ENCODE measurements at places on chromosomes 13 and 19.

DNA sequence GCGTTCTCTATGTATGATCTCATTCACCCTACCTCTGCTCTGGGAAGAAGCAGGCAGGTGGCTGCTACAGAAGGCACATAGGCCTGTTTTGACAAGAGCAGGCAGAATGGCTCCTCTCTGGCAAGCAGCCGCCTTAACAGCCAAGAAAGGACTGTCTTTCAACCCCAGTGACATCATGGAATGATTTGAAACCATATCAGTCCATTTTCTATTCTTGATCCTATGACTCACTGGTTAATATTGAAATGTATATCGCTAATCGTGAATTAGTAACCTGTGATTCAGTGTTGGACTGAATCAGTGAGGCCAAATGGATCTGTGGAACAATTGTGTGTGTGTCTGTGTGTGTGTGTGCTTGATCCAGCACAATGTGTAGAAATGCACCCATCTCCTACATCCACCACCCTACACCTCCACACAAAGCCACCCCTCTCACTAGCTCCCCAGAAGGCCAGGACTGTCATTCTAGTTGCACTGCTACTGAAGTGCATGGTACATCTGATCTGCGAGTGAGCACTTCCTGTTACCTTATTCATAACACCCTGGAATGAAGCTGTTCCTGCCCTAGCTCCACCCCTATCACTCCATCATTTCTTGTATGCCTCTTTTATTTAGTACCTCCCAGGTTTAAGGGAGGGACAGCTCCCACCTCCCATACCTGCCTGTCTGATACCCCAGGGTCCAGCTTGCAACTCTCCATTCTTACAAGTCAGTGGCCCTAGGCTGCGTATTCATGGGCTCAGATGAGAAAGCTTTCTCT, 460.0 kb downstream of the FOXO1 start:
- no peak overlapping the region for H3K4me3 ChIP-seq
- peak; percentile 82 for DNase-seq
- peak overlapping the region; percentile 92 for H3K27ac ChIP-seq
- no peaks in the 10 kb centered on the region for H3K36me3 ChIP-seq
- no peaks in the 10 kb centered on the region for H3K27me3 ChIP-seq

GRCh38 chr13:114212158-114212495, 22.6 kb upstream of the CDC16 start:
- no peak overlapping the region for H3K4me3 ChIP-seq
- H3K36me3 ChIP-seq: no peaks in the 10 kb centered on the region
- no peak for DNase-seq

DNA sequence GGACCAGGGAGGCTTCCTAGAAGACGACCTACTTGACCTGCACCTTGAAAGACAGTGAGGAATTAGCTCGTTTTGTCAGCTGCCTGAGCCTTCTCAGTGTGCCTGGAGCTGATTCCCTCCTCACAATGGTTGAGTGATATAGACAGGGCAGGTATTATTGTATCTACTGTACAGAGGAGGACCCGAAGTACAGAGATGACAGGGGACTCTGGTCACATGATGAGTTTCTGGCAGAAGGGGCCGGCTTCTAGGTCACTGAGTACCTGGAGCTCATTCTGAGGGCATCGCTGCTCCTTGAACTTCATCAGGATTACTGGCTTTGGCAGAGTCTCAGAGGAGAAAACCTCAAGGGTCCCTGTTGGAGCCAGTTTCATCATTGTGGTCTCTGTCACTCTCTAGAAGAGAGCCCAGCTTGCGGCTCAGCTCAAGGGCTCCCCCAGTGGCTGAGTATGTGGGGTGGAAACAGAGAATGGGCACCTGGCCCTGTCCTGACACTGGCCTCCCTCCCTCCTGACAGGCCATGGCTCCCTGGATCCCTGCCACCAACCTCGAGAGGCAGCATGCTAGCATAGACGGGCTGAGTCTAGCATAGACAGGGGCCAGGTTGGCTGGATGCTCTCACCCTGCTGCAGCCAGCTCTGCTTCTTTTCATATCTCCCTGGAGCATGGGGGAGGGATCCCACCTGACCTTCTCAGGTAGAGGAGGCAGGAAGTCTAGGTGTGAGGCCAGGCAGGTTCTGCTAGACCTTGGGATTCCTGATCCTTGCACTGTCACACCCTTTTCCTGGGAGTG, 38.7 kb downstream of the NFIX start:
- peaks cover 100% of the 10 kb centered on the region for H3K4me1 ChIP-seq
- peak overlapping the region; percentile 83 for H3K27ac ChIP-seq
- DNase-seq: no peak

- no peak for DNase-seq
- H3K27me3 ChIP-seq: peaks cover 7% of the 10 kb centered on the region
- H3K4me3 ChIP-seq: no peak overlapping the region
- no peak overlapping the region for H3K27ac ChIP-seq
- H3K4me1 ChIP-seq: no peaks in the 10 kb centered on the region
- H3K36me3 ChIP-seq: no peaks in the 10 kb centered on the region
Measured at GRCh38 chr13:26813980-26814348, 53.4 kb upstream of the GPR12 start.

- H3K4me3 ChIP-seq: no peak overlapping the region
- no peaks in the 10 kb centered on the region for H3K27me3 ChIP-seq
- H3K36me3 ChIP-seq: peaks cover 15% of the 10 kb centered on the region
Measured at GRCh38 chr19:39363901-39364457, 21.8 kb downstream of the SAMD4B start.

DNA sequence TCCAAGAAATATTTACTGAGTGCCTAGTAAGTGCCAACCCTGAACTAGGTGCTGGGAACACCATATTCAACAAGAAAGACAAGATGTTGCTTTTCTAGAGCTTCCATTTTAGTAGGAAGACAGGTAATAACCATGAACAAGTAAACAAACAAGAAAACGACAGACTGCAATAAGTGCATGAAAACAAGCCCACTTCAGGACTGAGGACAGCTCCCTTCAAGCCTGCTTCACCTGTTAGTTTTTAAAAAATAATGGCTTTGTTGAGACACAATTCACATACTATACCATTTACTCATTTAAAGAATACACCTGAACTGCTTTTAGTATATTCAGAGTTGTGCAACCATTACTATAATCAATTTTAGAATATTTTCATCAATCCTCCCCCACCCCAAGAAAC, 30.4 kb downstream of the CYP4F22 start:
- H3K4me3 ChIP-seq: no peak overlapping the region
- H3K36me3 ChIP-seq: no peaks in the 10 kb centered on the region
- H3K4me1 ChIP-seq: no peaks in the 10 kb centered on the region
- DNase-seq: no peak

GRCh38 chr19:20453425-20453935, 112.1 kb downstream of the ZNF737 start:
- no peaks in the 10 kb centered on the region for H3K36me3 ChIP-seq
- H3K4me1 ChIP-seq: no peaks in the 10 kb centered on the region
- no peak overlapping the region for H3K4me3 ChIP-seq
- H3K27me3 ChIP-seq: no peaks in the 10 kb centered on the region
- no peak overlapping the region for H3K27ac ChIP-seq

DNA sequence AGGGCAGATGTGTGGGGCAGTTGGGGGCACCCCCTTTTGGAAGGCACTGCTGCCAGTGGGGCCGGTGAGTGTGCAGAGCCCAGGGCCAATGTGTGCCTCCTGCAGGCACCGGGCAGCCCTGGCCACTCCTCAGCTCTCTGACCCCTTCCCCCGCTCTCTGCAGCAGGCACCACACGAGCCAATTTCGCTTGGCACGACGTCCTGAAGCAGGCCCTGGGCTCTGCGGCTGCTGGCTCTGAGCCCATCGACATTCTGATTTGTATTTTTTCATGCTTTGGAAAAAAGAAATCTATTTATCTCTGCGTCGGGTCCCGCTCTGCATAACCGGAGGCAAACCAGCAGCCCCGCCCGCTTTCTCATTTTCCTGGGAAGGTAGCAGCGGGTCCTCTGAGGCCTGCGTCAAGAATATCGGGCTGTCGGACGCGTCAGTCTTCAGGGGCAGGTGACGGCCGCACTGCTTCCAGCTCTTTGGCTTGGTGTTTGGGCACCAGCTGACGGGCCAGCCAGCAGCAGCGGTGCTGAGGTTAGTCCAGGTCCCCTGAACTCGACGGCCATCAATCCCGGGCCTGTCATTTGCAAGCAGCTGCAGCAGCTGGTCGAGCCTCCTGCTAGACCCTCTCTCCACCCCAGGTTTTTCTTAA, 134.3 kb downstream of the KDM4B start:
- peaks cover 5% of the 10 kb centered on the region for H3K4me1 ChIP-seq
- no peak overlapping the region for H3K4me3 ChIP-seq
- H3K27me3 ChIP-seq: no peaks in the 10 kb centered on the region
- H3K36me3 ChIP-seq: no peaks in the 10 kb centered on the region

DNA sequence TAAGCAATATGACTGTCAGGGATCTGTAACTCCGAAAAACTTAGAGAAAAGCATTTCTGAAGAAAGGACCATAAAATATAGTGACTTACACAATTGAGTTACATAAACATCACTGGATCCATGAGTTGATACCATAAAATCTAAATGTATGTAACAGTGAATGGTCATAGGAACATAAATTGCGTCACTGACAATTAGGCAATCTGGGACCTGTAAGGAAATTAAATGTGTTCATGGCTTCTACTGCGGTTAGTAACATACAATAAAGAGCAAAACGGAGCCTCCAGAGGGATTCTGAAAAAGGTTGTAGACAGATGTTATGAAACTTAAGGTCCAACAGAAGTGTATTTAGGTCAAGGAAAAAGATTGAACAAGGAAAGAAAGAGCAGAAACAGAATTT, 27.1 kb downstream of the POU4F1 start:
- DNase-seq: no peak
- no peaks in the 10 kb centered on the region for H3K27me3 ChIP-seq
- no peaks in the 10 kb centered on the region for H3K4me1 ChIP-seq
- H3K4me3 ChIP-seq: no peak overlapping the region

DNA sequence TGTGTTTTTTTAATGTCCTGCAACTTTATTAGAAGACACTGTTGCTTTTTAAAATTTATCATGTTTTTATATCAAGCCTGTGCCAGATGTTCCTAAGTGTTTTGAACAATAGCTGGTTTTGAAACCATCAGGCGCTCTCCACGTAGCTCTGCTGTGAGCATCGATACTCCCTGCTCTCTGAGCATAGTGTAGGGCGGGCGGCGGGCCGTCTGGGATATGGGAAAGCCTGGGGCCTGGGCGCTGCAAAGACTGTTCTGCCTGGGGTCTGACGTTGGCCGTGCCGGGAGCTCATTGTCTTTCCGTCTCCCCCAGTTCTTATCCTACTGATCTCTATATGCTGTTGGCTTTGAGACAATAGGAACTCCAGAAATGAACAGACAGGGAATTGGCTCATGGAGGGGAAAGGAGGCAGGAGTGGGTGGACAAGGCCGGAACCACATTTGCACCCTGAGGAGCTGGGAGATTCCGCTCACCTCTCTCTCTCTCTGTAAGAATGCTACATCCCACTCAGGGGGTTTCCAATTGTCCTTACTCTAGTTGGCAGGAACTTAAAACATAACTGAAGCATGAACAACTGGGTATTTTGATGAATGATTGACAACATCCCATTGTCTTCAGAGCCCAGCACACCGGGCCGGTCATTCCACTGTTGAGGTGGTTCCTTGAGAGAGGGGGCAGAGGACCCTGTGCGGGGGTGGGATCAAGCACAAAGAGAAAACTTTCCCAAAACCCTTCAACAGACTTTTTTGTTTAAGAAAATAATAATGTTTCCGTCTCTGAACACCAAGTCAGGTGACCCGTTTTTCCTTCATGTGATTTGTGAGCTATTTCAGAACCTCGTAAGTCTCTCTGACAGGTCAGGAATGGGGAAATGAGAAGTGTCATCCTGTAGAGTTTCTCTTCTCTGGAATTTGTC, 64.7 kb downstream of the COL4A2 start:
- no peak overlapping the region for H3K4me3 ChIP-seq
- H3K4me1 ChIP-seq: no peaks in the 10 kb centered on the region
- H3K27me3 ChIP-seq: no peaks in the 10 kb centered on the region

DNA sequence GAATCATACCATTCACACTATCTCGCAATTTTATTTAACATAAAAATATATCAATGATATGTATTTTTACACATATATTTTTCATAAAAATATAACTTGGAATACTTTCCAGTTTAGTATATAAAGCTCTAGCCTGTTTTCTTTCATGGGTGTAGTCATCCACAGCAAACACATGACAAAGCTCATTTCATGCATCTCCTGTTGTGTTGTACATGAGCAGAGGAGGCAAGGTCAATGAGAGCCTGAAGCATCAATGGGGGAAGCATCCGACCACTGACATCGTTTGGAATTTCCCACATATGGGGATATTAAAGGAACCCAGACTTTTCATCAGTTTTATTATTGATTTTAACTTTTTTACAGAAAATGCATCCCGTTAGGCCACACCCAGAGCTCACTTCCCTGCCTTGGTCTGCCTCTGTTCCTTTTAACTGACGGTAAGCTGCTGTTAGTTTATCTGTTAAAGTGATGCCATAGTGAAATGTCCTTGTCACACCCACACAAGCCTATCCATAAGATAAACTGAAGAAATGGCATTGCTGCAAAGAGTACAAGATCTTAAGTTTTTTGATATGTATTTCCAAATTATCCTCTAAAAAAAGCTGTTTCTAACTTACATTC, 44.0 kb downstream of the MIPEP start:
- peaks cover 22% of the 10 kb centered on the region for H3K4me1 ChIP-seq
- H3K36me3 ChIP-seq: no peaks in the 10 kb centered on the region
- no peaks in the 10 kb centered on the region for H3K27me3 ChIP-seq
- no peak overlapping the region for H3K4me3 ChIP-seq

GRCh38 chr13:40762849-40763248, 8.1 kb downstream of the MRPS31 start:
- no peak overlapping the region for H3K27ac ChIP-seq

DNA sequence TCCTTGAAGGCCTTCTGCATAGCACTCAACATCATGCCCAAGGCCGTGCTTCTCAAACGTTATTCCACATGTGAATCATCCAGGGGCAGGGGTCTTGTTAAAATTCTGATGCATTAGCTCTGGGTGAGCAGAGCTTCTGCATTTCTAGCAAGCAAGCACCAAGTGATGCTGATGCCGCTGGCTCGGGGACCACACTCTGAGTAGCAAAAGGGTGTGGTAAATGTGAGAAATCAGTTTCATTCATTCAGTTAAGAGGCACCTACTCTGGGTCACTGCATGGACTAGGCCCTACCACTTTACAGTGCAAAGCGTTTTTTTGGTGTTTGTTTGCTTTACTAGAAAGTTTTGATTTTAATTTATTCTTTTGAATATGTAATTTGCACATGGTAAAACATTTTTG, 7.2 kb downstream of the KRTDAP start:
- no peak for DNase-seq
- no peak overlapping the region for H3K4me3 ChIP-seq
- no peak overlapping the region for H3K27ac ChIP-seq
- peaks cover 5% of the 10 kb centered on the region for H3K27me3 ChIP-seq
- no peaks in the 10 kb centered on the region for H3K4me1 ChIP-seq
- H3K36me3 ChIP-seq: no peaks in the 10 kb centered on the region

DNA sequence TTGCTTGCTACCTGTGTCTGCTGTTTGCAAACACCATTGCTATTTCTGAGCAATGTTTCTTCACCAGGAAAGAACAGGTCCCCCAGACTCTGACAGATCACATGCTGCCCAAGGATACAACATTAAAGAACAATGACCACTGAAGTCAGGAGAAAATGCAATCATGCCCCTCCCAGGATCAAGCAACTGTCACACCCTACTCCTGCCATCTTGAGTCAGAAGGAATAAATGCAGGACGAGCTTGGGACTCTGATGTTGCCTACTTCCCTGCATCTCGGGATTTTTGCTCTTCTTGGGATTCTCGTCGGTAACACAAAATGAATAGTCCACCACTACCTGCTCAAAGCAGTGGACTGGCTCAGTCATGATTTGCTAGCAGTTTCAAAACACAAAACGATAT, 490.6 kb downstream of the COG6 start:
- no peak for DNase-seq
- H3K4me1 ChIP-seq: peaks cover 8% of the 10 kb centered on the region
- H3K36me3 ChIP-seq: no peaks in the 10 kb centered on the region
- no peak overlapping the region for H3K4me3 ChIP-seq
- H3K27me3 ChIP-seq: no peaks in the 10 kb centered on the region
